ENCODE measurements at places on chromosomes 2 and 18.
A peak's percentile ranks its signal among the peaks of the same experiment; 100 is the strongest.

GRCh38 chr18:22084547-22084946 is 84.8 kb upstream of the GATA6 start:
- no peak for DNase-seq

GRCh38 chr2:215970425-215970824 is 42.9 kb downstream of the MREG start:
- DNase-seq = no peak

DNA sequence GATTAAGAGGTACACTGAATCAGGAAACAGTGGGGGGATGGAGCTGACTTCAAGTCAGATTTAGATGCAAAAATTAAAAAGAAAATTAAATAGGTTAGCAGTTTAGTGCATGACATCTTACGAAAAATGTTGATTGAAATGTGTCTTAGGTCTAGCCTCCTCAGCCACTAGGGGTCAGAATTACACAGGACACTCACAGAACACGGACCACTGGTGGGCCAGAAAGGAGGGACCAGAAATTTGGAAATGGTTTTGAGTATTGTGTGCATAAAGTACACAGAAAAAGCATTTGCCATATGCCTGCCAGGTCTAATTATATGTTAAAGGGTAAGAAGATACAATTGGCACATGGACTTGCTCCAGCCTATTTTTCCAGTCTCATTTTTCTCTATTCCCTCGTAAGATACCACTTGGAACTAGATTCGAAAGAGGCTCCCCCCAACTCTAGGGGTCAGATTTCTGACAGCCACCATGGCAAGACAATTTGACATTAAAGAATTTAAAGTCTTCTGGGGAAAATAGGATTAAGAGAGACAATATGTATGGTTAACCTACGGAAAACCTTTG is 550.2 kb upstream of the SETBP1 start:
- peak; percentile 73 for DNase-seq

DNA sequence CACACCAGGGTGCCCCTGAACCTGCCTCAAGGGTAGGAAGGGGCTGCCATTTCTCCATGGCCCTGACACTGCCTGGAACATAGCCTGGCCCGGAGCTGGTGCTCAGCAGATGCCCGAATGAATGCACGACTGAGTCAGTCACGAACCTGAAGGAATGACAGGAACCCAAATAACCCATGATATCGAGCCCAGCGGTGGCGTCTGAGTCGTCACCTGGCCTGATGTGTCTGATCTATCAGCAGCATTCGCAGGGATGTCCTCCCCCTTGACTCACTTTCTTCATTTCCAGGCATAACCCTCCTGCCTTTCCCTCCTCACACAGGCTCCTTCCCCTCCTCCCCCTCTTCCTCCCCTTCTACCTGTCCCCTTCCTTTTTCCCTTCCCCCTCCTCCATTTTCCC is 52.1 kb upstream of the SMAD7 start:
- no peak for DNase-seq

DNA sequence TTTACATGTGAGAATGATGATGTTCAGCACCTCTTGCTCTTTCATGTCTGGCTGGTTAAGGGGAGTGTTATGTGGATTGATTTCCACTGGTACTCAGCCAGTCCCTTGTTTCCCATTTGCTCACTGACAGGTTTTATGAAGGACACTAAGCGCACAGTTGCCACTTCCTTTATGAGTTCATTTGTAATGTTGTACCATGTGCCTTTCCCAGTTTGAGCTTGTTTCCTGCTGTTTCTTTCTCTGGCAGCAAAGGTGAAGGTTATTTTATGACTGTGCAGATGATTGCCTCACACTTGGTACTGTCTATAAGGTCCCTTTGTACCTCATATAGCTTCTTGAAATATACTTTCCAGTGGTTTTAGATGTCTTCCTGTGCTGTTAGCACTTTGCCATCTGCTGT is 1700.5 kb upstream of the TMEFF2 start:
- DNase-seq = no peak

DNA sequence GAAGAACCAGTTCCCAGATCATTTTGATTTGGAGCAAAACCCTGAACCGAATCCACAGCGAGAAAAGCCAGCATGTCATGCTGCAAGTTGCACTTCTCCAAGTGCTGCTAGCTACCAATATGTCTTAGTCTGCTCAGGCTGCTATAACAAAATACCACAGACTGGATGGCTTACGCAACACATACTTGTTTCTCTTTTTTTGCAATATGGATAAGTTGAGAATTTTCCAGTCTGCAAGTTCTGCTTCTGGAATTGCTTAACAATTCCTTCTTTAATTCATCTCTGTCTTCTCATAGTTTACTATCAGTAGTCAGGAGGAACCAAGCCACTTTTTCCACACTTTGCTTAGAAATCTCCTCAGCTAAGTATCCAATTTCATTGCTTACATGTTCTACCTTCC is 105.9 kb upstream of the RBBP8 start:
- DNase-seq = no peak

DNA sequence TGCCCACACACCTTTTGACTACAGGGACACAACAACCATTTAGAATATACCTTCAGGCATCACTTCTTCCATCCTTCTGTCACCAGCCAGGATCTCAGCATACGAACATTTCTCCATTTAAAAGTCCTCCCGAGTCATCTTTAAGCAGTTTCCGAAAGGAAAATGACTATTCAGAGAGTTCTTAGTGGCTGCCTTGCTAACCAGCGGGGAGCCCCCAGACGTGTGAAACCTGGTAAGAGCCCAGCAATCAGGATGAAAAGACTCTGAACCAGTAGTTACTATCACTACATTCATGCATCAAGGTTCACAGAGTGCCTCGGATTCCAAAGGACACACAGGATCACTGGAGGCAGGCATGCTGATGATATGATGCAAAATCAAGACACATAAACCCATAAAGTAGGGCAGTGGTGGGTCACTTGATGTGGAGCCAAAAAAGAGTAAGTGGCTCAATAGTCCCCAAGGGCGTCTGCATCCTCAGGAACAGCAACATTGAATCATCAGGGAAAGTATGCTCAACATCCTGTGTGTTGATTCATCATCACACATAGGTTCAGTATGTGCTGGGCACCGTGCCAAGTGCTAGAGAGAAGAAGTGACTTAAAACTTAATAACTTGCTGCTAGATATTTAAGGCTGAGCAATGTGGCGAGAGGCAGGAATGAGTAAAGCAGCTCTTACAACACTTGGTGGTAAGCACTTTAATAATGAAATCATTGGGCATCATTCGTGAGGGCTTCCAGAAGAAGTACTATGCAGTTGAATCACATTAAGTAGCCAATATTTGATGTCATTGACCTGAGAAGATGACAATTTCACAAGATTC is 4.4 kb downstream of the CCL20 start:
- no peak for DNase-seq

GRCh38 chr2:63192169-63192888 is 141.7 kb downstream of the OTX1 start:
- DNase-seq = no peak

- DNase-seq = no peak
These were observed 29.3 kb upstream of the MEP1B start for GRCh38 chr18:32160547-32160946.

DNA sequence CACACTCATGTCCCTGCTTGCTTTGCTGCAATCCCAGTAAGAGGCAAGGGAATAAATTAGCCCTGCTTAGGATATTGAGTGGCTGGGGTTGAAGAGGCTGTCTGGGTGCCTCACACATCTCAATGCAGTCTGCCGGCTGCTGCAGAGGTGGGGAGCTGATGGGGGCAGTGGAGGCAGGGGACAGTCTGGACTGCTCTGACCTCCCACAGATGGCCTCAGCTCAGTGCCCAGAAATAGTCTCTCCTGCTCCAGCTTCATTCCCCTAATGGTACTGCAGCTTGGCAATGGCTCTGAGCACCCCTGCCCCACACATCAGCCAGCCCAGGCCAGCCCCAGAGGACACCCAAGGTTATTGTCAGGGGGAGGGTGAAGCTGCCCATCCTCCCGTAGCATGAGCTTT is 21.5 kb upstream of the TNS1 start:
- DNase-seq = no peak

- DNase-seq = no peak
These were observed 293.8 kb downstream of the LRRTM4 start for GRCh38 chr2:77228391-77228790.

DNA sequence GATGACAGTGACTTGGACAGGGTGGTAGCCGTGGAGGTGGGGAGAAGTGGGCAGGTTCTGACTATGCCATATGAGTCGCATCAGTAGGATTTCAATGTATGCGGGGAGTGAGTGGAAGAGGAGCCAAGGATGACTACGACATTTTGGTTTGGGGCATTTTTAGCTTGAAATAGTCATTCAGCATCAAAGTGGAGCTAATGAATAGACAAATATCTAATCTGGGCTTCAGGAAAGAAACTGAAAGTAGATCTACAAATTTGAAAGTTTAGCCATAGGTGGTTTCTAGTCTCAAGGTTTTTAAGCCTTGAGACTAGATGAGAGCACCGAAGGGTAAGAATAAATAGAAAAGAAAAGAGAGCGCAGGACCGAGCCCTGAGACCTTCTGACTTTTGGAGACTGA is 58.3 kb downstream of the FEZ2 start:
- no peak for DNase-seq

DNA sequence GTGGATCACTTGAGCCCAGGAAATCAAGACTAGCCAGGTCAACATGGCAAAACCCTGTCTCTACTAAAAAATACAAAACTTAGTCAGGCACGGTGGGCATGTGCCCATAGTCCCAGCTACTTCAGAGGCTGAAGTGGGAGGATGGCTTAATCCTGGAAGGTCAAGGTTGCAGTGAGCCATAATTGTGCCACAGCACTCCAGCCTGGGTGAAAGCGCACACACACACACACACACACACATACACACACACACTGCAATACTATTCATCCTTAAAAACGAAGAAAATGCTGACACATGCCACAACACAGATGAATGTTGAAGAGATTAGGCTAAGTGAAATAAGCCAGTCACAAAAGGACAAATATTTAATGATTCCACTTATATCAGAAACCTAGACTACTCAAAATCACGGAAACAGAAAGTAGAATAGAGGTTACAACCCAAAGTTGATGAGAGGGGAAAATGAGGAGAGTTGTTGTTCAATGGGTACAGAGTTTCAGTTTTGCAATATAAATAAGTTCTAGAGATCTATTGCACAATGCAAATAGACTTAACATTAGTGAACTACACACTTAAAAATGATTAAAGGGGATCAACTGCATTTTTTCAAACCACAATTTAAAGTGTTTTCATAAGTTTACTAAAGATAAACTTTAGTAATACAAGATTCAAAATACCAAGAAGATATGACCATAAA is 114.5 kb downstream of the USP34 start:
- no peak for DNase-seq

DNA sequence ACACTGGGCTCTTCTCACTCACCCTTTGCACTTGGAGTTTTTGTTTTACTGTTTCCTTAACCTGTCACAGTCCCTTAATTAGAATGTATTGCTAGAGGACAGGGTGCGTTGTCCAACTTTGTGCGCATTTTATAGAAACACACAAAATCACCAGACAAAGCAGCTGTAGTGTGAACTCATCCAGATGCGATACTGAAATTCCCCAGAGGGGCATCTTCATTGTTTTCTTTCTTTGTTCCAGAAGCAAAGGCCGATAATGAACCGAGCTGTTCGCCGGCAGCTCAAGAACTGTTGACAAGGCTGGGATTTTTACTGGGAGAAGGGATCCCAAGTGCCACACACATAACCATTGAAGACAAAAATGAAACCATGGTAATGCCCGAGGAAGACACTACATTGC is 137.6 kb downstream of the WDSUB1 start:
- no peak for DNase-seq

DNA sequence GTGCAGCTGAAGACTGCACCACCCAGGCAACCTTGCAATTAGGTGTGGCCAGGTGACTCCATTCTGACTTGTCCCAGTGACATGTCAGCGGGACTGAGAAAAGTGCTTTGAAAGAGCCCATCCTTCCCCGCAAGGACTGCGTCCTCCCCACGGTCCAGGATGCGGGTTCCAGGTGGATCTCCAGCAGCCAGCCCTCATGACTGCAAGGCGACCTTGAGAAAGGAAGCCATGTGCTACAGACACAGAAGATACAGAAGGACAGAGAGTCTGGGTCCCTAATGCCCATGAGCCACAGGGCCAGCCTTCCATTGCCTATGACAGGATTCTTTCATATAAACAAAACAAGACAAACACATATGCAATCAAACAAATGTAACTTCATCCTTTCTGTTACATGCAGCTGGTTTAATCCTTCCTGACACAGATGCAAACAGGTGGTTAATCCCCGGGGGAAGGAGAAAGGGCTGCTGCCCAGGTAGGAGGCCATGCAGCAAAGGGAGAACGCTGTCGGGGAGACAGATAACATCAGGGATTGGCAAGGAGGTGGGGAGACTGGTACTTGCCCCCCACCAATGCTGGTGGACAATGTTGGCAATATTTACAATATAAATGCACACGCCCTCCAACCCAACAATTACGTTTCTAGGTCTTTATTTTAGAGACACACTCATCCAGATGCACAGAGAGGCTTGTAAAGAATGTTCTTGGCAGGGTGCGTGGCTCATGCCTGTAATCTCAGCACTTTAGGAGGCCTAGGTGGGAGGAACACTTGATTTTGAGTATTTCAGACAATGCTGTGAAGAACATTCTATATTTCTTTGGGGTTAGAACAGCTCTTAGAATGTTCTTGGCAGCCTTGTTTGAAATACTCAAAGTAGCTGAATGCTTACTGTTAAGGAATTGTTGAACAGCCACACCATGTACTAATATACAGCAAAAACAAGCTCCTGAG is 64.8 kb downstream of the NCAPH start:
- DNase-seq = no peak

DNA sequence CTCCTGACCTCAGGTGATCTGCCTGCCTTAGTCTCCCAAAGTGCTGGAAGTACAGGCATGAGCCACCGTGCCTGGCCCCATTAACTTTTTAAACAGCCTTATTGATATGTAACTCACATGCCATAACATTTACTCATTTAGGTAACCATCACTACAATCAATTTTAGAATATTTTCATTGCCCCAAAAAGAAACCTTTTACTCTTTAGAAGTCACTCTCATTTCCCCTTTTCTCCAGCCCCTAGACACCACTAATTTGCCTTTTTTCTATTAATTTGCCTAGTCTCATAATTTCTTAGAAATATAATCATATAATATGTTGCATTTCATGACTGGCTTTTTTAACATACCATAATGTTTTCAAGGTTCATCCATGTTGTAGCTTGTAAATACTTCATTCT is 57.2 kb upstream of the TACR1 start:
- peak; percentile 23 for DNase-seq

GRCh38 chr2:150520033-150520432 is 32.6 kb upstream of the RND3 start:
- no peak for DNase-seq
